Upper lobe of left lung (tissue), 6 donors: ENCODE measurements at places on chromosomes 3 and 15.

DNA sequence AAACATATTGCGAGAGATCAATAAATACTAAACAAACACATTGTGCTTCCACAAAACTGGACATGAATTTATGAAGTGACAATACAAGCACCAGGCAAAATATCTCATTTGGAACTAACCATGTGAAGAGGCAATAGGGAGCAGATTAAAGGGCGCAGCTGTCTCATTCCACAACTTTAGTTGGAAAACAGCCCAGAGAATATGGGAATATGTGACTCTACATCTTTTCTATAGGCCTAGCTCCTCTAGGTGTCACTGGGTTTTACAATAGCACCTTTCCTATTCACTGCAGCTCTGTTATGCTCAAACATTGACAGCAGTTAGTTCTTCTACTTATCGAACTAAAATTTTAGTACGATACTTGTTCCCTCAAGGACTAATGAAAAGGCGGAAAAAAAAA lies 866.3 kb upstream of the GBE1 start:
- DNase-seq = no peak

DNA sequence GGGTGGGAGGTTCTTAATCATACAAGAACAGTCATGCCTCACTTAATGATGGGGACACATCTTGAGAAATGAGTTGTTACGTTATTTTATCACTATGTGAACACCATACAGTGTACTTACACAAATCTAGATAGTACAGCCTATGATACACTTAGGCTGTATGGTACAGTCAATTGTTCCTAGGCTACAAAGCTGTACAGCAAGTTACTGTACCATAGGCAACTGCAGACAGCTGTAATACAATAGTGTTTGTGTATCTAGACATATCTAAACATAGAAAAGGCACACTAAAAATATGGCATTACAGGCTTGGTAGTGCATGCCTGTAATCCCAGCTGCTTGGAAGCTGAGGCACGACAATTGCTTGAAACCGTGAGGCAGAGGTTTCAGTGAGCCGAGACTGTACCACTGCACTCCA lies 55.7 kb upstream of the PLXND1 start:
- DNase-seq = no peak

- peak; percentile 94 for DNase-seq
Measured at GRCh38 chr3:33096093-33096868, 665 bp downstream of the GLB1 start.

DNA sequence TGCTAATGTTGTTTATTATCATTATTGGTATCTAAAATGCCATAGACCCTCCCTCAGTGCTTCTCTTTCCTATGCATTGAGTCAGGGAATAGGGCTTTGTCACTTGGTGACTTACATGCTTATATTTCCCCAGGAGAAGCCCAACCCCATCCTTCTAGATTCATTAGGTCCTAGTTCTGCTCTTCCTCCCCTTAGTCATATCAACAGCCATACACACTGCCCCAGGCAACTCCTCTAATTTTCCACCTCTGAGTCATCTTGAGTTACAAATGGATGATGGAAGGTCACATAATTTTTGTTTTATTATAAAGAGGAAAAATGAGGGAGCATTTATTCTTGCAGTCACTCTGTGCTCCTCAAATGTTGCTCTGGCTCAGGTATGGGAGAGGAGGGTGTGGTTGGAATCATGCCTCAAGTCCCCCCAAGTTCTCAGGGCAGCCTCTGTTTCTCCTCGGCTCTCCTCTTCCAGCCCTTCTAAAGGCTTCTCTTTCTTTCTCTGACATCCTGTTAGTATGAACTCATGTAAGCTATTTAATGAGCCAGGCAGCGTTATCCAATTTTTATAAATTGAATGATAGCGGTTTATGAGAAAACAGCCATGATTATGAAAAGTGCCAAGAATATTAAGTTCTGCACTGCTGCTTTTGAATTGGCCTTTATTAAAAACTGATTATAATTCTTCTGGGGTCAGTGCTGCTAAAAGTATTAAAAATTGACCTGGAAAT lies 45.6 kb upstream of the FSTL1 start:
- no peak for DNase-seq

- peak; percentile 10 for DNase-seq
Measured at GRCh38 chr3:17088602-17089313, 204.0 kb downstream of the PLCL2 start.

- no peak for DNase-seq
Measured at GRCh38 chr3:127000119-127000518, 17.2 kb downstream of the PLXNA1 start.

GRCh38 chr3:156630081-156630772 lies 44.2 kb upstream of the TIPARP start:
- DNase-seq = no peak

DNA sequence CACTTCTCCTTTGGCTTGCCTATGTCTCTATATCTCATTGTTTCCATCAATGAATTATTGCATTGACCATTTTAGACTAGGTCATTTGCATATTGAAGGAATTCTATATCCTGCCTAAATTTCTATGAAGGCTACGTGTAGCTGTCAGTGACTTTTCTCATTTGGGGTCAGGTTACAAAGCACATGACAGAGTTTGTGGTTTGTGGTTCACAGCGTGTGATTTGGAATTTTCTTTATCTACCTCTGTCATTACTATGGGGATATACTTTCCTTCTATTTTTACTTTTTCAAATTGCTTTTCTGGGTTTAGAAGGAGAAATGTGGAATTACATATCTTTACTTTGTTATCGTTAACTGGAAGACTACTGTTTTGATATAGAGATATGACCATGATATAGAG lies 317.3 kb upstream of the CFAP20DC start:
- DNase-seq = no peak

- peak; percentile 27 for DNase-seq
Measured at GRCh38 chr3:72722930-72723726, 125.1 kb downstream of the SHQ1 start.

- DNase-seq = no peak
Measured at GRCh38 chr3:46516521-46516920, 18.7 kb downstream of the RTP3 start.

- DNase-seq = no peak
Measured at GRCh38 chr15:35455201-35455600, 90.8 kb downstream of the DPH6 start.

DNA sequence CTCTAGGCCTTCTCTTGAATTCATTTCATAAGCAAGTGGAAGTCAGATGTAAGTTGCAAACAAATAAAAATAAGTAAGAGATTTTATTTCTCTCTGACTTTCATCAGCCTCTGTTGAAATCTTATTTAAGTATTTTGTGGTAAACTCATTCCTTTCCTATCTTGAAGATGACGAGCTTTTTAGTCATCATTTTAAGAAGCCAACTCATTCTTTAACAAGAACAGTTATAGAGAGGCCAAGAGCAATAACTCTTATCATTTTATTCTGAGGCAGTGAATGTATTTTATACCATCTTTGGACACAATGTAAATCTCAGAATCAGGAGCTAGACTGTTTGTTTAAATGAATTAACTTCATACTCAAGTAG lies 147.5 kb upstream of the MBNL1 start:
- DNase-seq = no peak

DNA sequence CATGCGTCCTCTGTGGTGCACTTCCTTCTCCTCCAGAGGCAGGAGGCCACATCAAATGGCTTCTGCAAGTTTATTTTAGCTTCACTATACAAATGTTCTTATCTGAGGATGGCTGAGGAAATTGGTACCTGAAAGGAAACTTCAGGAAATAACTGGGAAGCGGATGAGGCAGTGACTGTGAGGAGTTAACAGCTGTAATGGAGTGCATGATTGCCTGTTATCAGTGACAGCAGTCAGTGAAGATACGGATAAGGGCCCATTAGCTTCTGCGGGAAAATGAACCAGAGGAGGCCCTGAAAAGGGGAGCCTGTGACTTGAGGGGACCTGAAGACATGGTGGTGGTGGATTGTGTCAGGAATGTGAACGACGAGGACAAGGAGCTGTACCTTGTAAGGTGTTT lies 51.8 kb downstream of the SPATA16 start:
- DNase-seq = no peak
